Stimulated activated CD4-positive, alpha-beta T cell treated with anti-CD3 and anti-CD28 coated beads, Interleukin-4, amount 100 ng/mL, for 4 hours (primary cell): ENCODE measurements at places on chromosomes 4 and X.

- DNase-seq = no peak
Observed at GRCh38 chr4:11049001-11049400, 364.4 kb upstream of the CLNK start.

DNA sequence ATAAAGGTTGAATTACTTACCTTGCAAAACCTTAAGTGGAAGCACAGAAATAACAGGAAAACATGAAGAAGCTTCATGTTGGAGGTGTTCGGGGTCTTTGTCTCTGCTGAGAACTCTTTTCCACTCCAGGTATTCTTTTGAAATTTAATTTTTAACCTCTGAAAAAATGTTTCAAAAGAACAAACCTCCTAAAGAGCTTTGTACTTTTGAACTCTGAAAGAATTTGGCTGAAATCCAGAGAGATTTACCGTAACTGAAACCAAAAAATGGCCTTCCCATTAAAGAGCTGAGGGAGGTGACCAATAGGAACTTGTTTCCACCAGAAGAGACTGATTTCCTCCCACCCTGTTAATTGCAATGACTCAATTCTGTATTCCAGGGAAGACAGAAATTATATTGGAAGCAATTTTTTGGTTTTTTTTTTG lies at the start of gene CFI:
TSS of gene CFI (minus strand) at position 105 of the 425 bp plus-strand sequence. CDS start at position 77, 28 bp downstream.
- no peak for DNase-seq

GRCh38 chr4:6620891-6621555 lies 19.5 kb upstream of the MRFAP1 start:
- no peak for DNase-seq

DNA sequence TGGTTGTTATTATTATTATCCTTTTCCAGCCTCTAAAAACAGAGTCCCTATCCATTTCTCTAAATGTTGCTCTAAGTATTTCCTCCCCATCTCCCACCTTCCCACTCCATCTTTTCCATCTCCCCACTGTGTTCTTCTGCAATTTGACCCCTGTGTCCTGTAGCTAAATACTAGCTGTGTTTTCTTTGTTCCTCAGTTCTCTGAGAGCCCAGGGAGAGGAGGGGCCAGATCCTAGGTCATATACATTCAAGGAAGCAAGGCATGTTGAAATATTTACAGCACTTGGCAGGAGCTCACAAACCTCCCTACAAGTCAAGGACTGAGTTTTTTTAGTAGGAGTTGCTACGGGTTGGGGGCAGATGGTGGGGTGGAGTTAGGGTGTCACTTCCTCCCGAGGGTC lies 10.5 kb downstream of the SLC16A2 start:
- DNase-seq = no peak

GRCh38 chrX:67607466-67607865 lies 63.6 kb downstream of the AR start:
- no peak for DNase-seq

- no peak for DNase-seq
Observed at GRCh38 chr4:25955705-25956104, 41.7 kb downstream of the SMIM20 start.

DNA sequence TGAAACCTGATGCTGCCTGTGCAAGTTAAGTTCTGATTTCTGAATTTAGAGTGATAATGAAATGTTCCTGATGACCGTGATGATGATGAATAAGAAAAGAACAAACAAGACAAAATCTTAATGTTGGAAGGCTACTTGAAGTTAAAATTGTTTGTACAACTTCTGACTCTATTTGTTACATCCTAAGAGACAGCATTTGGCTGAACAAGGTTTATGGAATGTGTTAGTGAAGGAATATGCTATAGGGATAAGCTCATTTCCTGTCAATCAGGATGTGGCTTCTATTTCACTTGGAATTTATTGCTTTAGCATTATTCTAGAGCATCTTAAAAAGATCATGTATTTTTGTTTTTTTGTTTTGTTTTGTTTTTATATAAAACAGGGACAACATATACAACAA lies 267.5 kb downstream of the FAT4 start:
- no peak for DNase-seq

DNA sequence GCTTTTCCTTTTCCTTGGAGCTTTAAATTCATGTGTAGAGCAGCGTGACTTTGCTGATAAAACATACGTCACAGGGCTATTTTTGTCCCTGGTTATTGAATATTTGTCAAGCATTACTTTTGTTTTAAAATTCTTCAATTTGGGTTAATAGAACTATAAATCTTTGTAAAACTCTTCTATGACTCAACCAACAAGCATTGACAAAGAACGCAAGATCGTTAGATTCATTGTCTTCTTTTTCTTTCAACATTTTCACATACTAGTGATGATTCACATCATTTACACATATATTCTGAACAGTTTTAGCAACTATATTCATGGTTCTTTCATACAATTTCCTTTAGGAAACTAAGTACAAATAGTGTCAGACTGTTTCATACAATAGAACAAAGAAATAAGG lies 72.0 kb upstream of the GPM6A start:
- no peak for DNase-seq

DNA sequence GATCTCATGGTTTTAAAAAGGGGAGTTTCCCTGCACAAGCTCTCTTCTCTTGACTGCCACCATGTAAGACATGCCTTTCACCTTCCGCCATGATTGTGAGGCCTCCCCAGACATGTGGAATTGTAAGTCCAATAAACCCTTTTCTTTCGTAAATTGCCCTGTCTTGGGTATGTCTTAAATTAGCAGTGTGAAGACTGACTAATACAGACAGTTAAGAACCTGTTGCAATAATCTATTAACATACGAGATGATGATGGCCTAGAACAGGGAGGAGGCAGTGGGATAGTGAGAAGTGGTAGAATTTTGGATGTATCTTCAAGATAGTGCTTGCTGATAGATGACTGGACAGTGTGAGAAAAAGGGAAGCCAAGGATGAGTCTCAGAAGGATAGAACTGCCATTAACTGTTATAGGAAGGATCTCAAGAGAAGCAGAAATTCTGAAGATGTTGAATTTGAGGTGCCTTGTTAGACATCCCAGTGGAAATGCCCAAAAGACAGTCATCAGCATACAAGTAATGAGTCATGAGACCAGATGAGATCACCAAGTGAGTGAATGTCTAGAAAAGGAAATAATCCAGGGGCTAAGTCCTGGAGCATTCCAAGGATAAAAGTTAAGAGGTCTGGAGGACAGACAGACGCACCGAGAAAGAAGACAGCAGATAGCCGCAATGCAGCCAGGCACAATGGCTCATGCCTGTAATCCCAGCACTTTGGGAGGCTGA lies 38.8 kb upstream of the UGDH start:
- no peak for DNase-seq

DNA sequence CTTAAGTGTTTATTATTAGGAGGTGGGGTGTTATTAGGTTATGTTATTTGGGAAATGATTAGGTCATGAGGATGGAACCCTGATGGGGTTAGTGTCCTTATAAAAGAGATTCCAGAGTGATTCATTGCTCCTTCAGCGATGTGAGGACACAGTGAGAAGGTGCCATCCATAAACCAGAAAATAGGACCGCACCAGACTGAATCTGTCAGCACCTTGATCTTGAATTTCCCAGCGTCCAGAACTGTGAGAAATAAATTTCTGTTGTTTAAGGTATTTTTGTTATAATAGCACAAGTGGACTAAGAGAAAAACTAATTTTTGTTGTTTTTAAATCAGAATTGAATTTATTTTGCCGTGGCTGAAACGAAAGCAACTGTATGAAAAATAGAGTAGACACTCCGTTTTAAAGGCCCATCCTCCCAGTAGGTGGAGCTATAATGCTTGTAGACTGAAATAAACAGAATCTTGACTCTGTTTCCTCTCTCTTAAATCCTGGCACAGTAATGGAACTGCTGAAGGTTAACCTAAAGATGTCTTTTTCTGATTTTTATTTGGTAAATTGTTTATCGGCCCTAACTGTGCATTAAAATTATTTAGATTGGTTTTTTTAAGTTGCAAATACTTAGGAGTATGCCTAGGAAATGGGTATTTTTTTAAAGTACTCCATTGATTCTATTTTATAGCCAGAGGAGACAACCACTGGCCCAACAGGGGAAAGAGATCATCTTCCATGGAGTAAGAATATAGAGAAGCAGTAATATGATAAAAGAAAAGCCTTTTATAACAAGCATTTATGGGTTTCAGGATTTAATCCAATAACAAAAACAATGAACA lies 133.2 kb upstream of the ADAMTS3 start:
- DNase-seq = no peak

- no peak for DNase-seq
Observed at GRCh38 chr4:73662709-73663546, 42.7 kb upstream of the RASSF6 start.

DNA sequence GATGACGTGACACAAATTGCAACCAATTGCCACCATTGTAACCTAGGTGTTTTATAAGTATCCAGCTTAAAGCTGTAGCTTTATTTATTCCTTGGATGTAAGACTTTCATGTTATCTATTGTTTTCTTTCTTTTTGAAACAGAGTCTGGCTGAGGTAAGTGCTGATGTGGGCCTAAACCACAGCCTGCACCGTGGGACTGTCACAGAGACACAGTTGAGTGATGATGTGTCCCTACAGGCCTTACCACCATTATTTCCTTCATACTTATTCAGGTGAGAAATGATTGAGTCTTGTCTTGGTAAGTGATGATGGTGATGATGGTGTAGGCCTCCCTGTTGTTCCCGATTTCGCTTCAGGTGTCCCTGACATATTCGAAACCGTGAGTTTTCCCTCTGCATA lies 8.3 kb downstream of the ATXN3L start:
- no peak for DNase-seq

GRCh38 chr4:26273616-26273980 lies 47.2 kb upstream of the RBPJ start:
- no peak for DNase-seq

- DNase-seq = no peak
Observed at GRCh38 chr4:102687373-102687981, 73.3 kb downstream of the MANBA start.

- DNase-seq = no peak
Observed at GRCh38 chr4:48949518-48950219, 36.4 kb upstream of the CWH43 start.

GRCh38 chr4:37023504-37023903 lies 221.0 kb upstream of the NWD2 start:
- DNase-seq = no peak

GRCh38 chr4:42789041-42789567 lies 103.4 kb upstream of the GRXCR1 start:
- DNase-seq = no peak

DNA sequence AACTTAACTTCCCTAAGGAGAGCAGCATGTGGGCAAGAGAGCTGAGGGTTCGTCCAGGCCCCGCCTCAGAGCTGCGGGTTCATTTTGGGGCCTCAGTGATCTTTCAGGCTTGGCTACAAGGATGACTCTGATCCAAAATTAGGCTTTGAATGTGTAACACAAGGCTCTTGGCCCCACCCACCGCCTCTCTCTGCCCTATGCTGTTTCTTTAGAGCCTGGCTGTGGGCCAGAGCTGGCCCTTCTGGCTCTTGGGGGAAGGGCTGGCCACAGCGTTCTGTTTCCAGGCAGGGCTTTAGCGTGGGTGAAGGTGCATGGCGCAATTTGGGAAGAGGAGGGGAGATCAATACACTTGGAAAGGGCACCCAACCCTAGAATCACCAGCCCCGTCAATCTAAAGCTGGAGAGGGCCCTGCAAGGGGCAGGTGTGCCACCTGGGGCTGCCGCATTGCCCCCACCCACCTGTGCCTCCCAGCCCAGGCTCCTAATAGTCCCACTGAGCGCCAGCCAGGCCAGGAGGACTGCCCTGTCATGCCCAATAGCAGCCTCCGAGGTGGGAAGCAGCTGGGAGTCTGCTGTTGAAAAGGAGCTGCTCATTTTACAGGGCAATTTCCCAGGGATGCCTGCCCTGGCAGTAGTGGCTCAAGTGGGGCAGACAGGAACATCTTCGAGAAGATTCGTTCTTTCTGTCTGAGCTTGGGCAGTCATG lies 84.5 kb upstream of the MAML3 start:
- no peak for DNase-seq

- DNase-seq = no peak
Observed at GRCh38 chr4:75432683-75433082, 81.5 kb downstream of the RCHY1 start.

- DNase-seq = no peak
Observed at GRCh38 chr4:10998846-10999245, 314.3 kb upstream of the CLNK start.

DNA sequence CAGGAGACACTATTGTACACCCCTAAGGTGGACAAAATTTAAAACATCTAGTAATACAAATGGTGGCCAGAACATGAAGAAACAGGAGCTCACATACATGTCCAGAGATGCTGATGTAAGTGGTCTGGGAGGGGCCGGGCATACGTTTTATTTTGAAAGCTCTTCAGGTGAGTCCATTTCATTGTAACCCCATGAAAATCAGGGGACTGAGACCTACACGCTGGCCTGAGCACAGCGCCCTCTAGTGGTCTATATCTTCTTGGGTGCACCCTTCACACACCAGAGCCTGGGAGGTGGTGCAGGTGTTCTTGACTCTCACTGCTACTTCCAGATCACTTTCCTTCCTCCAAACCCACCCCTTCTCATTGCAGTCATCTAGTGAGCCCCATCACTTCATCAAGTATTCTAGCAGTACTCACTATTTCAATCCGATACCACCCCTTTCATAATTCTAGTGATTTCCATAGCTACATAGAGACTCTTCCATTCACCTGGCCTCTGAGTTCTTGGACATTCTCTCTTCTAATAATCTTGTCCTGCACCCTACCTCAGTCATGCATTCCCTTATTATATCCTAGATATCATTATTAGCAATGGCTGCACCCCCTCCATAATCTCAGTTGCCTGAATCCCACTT lies 4.3 kb upstream of the TLR6 start:
- DNase-seq = peak; percentile 44

- no peak for DNase-seq
Observed at GRCh38 chrX:65874765-65875164, 165.1 kb downstream of the VSIG4 start.

DNA sequence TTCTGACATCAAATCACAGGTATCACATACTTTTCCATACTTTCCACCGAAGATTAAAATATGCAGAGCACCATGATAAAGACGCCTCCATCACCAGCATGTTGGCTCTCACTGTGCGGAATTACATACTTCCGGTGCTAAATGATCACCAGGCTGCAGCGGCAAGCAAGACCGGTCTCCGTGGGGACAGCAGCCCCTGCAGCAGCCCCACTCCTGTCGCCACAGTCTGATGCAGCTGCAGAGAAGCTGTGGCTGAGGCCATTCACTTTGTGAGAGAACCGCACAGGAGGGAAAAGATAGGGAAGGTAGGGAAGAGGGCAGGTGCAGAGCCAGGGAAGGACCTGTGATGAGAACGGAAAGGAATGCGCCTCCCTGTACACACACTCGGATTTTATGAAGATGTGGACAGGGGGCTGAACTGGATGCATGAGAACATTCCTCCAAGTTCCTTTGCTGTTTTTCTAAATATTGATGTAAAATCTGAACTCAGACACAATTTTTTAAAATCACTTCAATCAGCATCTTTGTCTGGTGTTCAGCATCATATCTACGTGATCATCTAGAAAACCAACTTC lies 38.3 kb downstream of the AFAP1 start:
- no peak for DNase-seq

DNA sequence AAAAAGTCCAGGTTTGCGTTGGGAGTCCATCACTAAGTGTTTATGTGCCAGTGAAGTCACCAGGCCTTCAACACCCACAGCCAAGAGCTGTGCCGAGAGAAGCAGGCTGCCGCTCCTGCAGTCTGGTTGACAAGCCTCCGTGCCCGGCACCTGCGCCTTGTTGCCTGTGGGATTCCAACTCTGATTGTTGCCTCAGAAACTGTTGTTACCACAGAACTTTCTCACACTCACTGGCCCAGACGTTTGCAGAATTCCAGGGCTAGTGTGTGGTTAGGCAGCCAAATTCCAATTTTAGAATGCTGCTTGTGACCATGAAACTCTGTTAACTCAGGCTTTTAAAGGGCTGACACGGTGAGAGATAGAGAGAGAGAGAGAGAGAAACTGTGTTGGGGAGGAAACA lies 119.5 kb upstream of the LIMCH1 start:
- DNase-seq = no peak

- no peak for DNase-seq
Observed at GRCh38 chr4:5036239-5036638, 15.0 kb upstream of the STK32B start.
